ENCODE measurements at places on chromosomes 7 and 10.
A peak's percentile ranks its signal among the peaks of the same experiment; 100 is the strongest.

- no peak for DNase-seq
These were observed 375.6 kb downstream of the SFMBT2 start for GRCh38 chr10:7035126-7035761.

- no peak for DNase-seq
These were observed 217.8 kb downstream of the PTPRN2 start for GRCh38 chr7:158369866-158370265.

- DNase-seq: peak; percentile 94
These were observed 22.4 kb upstream of the AHR start for GRCh38 chr7:17275749-17276671.

GRCh38 chr10:47268696-47269095 lies 31.3 kb upstream of the GDF10 start:
- DNase-seq: no peak

DNA sequence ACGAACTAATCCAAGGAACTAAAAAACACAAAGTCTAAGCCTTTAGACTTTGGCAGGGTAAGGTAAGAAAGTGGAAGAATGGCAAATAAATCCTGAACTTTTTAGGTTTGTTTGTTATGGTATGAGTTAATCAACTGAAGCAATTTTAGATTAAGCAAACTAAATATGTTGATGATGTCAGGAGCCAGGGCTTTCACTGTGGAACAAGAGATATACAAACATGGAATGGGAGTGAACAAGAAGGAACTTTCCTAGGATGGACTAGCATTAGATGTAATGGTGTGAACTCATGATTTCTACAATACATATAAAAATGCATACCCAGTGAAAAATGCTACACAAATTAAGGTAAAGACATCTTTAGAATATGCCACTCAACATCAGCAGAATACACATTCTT lies 35.8 kb downstream of the NT5C2 start:
- no peak for DNase-seq

- no peak for DNase-seq
These were observed 261.9 kb upstream of the PPP2R2D start for GRCh38 chr10:131638880-131639278.

GRCh38 chr10:104277785-104278184 lies 8.8 kb downstream of the GSTO2 start:
- no peak for DNase-seq

DNA sequence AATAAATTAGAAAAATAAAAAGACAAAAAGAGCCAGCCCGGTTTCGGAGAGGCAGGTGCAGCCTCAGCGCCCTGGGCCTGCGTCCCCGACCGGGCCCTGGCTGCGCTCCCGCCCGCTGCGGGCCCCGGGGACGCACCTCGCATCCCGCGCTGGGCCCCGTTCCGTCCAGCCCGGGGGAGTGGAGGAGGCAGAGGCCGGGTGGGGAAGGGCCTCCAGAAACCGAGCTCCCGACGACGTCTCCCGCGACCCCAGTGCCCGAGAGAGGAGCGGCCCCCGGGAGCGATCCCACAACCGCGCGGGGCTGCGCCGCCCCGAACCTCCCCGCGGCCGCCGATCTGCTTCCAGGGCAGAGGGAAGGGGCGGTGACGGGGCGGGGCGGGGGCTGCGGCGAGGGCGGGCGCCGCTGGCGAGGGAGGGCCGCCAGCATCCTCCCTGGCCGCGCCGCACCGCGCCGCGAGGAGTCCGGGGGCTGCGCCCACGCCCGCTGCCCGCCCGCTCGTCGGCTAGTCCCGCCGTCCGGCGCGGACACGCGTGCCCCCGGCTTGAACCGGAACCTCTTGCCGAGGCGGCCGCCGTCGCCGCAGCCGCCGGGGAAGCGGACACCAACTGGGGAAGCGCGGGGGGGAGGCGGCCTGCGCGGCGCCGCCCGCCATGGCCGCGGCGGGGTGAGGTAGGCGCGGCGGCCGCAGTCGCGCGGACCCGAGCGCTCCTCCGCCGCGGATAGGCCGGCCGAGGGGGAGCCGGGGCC lies at the start of gene CCNY:
CCNY (plus strand) TSS at position 426 of the 748 bp plus-strand sequence. CDS start 545 bp downstream, outside the sequence.
- no peak for DNase-seq

DNA sequence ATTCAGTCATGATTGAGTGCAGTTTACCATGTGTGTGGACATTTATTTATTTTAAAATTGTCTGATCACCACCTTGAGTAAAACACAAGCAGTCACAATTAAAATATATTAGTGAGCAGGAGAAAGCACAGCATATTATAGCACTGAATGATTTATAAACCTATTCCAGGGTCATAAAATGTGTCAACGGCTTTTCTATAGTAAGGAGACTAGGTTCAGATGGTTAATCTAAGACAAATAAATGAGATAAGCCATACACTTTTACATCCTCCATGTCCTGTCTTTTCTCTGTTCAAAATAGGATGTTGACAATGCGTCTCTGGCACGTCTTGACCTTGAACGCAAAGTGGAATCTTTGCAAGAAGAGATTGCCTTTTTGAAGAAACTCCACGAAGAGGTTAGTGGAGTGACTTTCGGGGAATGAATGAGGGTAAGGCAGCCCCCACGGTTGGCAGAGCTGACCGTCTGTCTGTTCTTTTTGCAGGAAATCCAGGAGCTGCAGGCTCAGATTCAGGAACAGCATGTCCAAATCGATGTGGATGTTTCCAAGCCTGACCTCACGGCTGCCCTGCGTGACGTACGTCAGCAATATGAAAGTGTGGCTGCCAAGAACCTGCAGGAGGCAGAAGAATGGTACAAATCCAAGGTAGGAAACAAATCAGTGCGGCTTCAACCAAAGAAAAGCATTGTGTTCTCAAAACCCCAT lies 5.4 kb downstream of the VIM start:
- no peak for DNase-seq

- DNase-seq: no peak
These were observed 153.4 kb downstream of the SGMS1 start for GRCh38 chr10:50470345-50470744.

GRCh38 chr10:86162036-86162435 lies 204.6 kb downstream of the GRID1 start:
- DNase-seq: no peak

GRCh38 chr10:103795634-103796270 lies 59.6 kb downstream of the SH3PXD2A start:
- no peak for DNase-seq

GRCh38 chr10:99598781-99599509 lies 21.3 kb downstream of the SLC25A28 start:
- DNase-seq: no peak

DNA sequence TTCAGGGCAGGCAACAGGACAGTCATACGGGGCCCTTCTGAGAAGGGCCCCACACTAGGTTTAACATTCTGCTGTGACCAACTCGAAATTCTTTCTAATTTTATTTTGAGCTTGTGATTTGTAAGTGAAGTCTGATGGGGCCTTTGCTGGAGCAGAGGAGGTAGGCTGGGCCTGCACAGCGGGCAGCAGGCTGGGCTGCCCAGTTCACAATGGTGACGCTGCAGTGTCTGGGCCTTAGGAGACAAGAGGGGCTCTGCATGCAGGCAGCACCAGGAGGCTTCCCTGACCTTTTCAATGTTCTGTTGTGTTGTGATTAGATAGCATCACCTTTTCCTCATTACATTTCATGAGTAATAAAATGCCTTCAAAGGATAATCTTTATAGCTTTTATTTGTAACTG lies 175.1 kb downstream of the CXCL12 start:
- no peak for DNase-seq

DNA sequence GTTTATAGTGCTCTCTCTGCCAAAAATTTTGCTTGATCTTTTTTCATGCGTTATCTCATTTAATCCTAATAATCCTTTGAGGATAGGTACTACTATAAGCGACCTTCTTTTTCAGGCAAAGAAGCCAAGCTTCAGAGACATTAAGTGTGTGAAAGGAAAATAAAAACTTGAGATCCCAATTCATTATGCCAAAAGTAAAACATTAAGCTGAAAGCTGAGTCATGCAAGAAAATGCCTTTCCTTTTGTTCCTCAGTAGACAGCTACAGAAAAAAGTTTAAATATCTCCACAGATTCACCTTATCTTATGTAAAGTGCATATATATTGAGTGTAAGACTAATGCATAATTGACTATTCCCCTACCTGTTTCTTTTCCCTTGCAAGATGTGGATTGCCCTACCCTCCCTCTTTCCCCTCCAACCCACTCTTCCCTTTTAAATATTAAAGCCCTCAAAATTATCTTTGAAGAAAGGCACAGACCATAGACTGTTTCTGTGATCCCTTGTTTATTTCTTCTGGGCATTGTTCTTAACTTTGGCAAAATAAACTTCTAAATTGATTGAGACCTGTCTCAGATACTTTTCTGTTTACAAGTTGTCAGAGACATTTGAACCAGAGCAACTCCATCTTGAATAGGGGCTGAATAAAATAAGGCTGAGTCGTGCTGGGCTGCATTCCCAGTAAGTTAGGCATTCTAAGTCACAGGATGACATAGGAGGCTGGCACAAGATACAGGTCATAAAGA lies 1139.9 kb upstream of the LRRN3 start:
- no peak for DNase-seq

- DNase-seq: no peak
These were observed 192.3 kb upstream of the AOAH start for GRCh38 chr7:36916619-36917018.
